ENCODE measurements at places on chromosomes 2 and 18.

- DNase-seq: no peak
These were observed 1471.8 kb downstream of the LRP1B start for GRCh38 chr2:140658760-140659692.

- DNase-seq: no peak
These were observed 12.2 kb downstream of the MYOM1 start for GRCh38 chr18:3207565-3207964.

DNA sequence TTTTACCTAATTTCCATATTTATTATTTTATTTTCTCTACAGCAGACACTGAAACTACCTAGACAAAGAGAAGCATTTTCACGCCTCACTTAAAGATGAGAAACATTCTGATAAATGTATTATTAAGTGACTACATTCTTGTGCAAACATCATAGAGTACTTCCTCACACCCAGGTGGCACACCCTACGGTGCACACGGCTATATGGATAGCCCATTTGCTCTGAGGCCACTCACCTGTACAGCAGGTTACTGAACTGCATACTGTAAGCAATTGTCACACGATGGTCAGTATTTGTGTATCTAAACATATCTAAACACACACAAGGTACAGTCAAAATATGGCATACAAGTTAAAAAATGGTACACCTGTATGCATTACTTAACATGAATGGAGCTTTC, 481.4 kb downstream of the CMPK2 start:
- no peak for DNase-seq

DNA sequence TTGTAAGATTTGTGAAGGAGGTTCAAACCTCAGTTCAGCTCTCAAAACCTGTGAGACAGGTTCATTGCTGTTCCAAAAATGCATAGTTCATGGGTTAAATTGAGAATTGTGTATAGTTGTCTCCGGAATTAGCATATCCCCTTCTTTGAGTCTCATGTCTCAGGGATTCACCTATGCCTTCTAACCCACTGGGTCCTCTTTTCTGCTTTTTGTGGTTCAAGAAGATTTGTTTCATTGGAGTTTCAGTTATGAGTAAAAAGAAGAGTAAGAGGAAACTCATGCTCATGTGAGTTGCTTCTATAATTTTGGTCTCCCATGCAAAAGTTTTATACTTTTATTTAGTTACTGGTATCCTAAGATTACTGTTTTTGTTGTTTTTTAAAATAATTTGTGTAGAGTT, 1219.8 kb upstream of the ZEB2 start:
- no peak for DNase-seq

- DNase-seq: no peak
These were observed 49.3 kb upstream of the MCM6 start for GRCh38 chr2:135925571-135925970.

DNA sequence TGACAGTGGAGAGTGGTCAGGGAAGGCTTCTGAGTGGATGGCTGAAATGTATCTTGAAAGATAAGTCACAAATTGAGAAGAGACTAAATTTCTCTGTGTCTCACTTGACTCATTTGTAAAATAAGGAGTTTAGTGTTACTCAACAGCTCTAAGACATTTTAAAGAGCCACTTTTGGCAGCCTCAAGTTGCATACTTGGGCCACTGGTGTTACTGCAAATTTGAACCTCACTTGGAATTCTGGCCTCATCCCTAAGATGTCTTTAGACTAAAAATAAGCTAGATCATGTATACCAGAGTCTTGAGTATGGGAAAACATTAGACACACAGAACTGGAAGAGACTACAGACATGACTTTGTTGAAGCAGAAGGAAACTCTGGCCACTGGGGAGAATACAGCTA, 4.5 kb upstream of the MTLN start:
- no peak for DNase-seq

DNA sequence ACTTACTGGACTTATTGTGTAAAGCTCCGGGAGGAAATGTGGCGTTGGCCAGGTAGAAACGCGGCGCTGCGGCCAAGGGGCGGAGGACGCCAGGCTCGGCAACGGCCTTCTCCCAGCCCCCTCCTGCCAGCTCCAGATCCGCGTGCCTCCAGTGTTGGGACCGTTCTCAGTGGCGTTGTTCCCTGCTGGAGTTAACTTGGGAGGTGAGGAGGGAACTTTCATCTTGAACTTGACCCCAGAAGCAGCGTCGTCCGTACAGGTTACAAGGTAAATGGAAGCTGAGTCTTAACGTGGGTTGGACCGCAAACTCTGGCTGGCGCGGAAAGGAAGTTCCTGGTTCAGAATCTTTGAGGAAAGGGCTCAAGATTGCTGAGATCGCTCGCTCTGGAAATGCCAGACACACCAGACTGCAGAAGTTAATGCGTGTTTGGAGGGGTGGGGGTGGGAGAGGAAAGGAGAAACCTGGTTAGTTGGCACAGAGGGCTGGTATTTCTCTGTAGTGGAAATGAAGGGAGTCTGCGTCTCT, 1.3 kb downstream of the TANC1 start:
- no peak for DNase-seq

DNA sequence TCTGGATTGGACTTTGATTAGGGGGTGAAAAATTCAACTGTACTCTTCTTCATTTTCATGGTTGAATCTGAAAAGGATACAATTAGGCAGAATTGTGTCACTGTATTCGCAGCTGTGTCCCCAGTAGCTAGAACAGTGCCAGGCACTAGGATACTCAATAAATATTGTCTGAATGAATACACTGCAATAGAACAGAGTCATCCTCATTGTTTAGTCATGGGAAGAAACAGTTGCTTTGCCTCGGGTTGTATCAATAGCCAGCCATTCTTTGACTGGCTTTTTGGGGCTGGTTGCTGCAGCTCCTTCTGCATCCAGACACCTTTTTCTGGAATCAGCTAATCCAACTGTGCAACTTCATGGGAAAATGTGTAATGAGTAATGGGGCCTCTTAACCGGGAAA, 18.1 kb upstream of the DYNC1I2 start:
- no peak for DNase-seq

GRCh38 chr2:83481436-83481835, 977.6 kb downstream of the SUCLG1 start:
- no peak for DNase-seq

DNA sequence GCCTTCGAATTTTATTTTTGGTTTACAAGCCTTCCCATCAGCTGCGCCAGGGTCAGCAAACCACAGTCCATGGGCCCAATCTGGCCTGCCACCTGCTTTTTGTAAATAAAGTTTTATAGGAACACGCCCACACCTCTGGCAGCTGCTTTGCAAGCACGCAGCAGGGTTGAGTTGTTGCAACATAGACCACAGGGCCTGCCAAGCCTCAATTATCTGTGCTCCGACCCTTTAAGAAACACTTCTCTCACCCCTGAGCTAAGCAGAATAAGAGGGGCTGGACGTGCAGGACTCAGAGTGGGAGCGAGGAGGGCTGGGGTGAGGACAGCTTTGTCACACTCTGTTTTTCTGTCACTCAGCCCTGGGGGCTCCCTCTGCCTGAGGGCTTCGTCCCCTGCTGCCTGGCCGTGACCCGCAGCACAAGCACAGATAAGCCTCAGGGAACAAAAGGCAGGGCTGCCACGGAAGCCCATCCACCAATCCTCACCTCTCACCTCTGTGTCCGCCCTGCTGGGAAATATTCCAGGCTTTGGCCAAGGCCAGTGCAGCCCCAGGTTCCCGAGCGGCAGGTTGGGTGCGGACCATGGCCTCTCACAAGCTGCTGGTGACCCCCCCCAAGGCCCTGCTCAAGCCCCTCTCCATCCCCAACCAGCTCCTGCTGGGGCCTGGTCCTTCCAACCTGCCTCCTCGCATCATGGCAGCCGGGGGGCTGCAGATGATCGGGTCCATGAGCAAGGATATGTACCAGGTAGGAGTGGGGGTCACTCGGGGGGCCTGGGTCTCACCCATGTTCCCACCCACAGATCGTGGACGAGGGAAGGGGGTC, at the start of gene AGXT:
AGXT (plus strand) TSS at position 539 of the 823 bp plus-strand sequence; CDS start at position 581, 42 bp downstream.
- DNase-seq: no peak

- no peak for DNase-seq
These were observed 109.7 kb downstream of the SP100 start for GRCh38 chr2:230525682-230526081.

DNA sequence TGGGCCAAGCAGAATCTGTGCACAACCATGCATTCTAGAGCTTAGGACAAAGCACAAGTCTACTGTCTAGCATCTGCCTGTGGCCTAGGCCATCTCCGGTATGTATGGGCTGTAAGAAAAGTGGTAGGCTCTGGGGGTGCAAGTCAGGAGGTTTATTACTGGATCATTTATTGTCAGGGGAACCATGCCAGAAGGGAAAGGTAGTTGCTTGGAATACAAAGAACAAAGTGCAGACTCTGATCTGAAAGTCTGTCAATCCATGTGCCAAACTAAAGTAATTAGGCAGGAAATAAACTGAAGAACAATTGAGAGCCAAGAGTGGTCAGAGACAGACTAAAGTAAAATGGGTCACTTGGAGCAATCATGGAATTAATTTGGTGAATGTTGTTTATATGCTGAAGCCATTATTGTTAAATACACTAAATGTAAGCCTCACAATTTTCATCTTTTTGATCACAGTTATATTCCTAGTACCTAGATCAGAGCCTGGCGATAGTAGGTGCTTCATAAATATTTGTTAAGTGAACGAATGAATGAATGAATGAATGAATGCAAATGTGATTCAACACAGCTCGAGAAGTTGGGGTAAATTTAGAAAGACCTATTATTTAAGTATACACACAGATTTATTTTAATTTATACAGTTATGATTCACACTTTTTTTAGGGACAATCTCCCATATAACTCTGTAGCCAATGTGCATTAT, 260.7 kb upstream of the STON1 start:
- no peak for DNase-seq

DNA sequence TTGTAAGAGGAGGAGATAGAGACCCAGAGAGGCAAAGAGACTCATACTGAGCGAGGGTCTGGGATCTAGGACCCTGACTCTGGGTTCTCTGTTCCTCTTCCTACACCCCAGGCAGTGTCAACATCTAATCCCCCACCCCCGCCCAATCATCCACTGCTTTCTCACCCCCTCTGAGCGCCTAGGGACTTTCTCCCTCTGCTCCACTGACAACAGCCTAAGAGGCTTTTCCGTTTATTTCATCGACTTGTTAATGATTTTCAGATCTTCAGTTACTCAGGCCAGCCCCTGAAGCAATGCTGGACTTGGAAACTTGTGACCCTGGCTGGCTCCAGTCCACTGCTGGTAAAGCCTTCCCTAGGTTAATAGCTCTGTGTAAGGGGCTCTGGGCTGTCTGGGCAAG, 65.1 kb downstream of the TFCP2L1 start:
- no peak for DNase-seq
